ENCODE measurements at places on chromosomes 7 and 10.

- DNase-seq = no peak
Observed at GRCh38 chr7:12091231-12091630, 119.9 kb upstream of the TMEM106B start.

- no peak for DNase-seq
Observed at GRCh38 chr7:44333911-44334733, 8.7 kb upstream of the CAMK2B start.

- DNase-seq = no peak
Observed at GRCh38 chr7:28509251-28510025, 97.1 kb downstream of the CREB5 start.

DNA sequence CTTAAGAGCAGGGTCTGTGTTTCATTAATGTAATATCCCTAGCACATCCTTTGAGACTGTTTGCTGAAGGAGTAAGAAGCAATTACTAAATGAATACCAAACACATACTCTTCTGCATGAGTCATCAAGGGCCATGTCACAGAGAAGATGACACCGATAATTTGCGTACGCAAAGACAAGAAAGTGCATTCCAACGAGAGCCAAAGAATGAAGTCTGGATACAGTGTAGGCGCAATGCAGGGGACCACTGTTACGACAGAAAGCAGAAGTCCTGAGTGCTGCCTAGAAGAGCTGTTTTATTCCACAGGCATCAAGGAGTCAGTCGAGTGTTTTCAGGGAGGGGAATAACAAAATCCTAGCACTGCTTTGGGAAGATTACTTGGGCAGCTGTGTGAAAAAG lies 62.7 kb downstream of the VPS41 start:
- DNase-seq = no peak

- no peak for DNase-seq
Observed at GRCh38 chr7:92953657-92954056, 117.3 kb upstream of the CDK6 start.

DNA sequence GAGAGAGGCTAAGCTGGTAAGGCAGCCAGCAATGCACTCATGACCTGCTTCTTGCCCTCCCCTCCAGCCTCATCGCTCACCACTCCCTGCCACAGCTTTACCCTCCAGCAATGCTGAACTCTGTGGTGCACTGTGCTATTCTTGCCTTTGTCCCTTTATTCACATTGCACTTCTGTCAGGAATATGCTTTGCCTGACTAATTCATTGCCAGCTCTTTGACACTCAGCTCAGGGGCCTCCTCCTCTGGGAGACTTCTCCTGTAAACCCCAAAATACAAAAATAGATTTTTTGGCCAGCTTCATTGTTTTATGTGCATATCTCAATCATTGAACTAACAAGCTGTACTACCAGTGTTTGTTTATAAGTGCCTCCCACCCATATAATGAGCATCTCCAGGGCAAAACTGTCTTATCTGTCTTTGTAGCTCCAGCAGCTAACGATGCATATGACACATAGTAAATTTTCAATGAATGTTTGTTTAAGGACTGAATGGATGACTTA lies 8.2 kb downstream of the CNNM1 start:
- peak; percentile 18 for DNase-seq

DNA sequence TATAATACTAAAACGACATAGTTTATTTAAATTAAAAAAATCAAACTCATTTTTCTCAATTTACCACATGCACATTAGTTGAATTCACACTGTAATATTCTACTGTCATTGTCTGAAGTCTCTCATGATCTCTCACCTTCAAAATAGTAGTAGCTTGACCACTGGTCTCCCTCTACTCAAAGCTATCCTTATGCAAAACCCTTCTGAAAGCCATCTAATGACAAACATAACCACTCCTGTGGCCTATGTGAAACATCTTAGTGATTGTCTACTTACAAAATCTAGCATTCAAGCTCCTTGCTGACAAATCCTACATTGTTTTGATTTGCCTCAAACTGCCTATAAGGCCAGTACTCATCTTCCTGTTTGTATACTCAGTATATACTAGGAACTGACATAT lies 606.0 kb upstream of the GHITM start:
- no peak for DNase-seq

- DNase-seq = no peak
Observed at GRCh38 chr10:2935647-2936386, 131.5 kb upstream of the PFKP start.

- DNase-seq = no peak
Observed at GRCh38 chr7:138892006-138892630, 89.1 kb downstream of the KIAA1549 start.

DNA sequence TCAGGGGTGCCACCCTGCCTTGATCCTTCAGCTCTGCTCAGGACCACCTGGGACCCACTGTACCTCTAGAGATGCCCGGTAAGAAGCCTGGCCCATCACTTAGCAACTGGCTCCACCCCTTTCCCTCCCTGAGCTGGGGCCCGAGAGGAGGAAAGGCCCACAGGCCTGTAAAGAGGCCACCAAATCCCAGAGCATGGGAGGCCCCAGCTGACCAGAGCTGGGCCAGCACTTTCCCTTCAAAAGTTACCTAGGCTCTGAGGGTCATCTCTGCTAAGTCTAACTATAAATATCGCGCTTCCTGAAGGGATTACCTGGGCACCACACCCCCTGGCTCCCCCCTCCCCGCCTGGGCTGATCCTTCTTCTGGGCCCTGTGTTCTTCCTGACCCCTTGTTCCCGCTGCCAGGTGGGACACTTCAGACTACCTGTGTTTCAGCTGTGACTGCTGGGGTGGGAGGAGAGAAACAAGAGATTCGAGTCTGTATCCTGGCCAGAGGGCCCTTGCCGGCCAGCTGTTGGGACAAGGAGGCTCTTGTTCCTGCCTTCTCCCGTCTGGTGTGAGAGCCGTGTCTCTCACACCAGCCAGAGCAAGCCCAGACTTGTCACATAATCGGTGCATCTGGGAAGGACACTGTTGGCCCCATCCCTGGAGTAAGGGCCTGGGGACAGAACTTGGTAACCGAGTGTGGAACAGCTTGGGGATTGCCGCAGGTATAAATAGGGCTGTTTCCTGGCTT lies 22.8 kb upstream of the ANKRD2 start:
- peak; percentile 85 for DNase-seq

GRCh38 chr7:51430480-51431086 lies 114.0 kb upstream of the COBL start:
- DNase-seq = peak; percentile 68

DNA sequence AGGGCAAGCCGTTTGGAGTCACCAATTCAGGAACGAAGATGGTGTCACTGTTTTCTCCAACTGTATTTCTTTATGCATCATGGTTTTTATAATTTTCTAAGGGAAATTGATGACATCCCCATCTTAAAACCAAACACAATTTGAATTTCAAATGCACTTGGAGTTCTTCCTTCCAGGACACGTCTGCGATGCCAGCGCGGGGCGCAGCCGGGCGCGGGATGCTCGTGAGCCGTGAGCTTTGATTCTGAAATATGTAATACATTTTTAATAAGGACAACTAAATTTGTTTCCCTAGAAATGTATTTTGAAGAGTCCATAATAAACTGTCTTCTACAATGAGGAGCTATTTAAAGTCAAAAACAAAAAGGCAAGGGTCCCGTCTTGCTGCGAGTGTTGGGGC lies 492.1 kb downstream of the DNAJB6 start:
- DNase-seq = no peak

- DNase-seq = no peak
Observed at GRCh38 chr7:18667466-18667865, 171.9 kb downstream of the HDAC9 start.

GRCh38 chr10:49168831-49169500 lies 19.2 kb downstream of the TMEM273 start:
- no peak for DNase-seq

GRCh38 chr7:51451751-51452476 lies 135.3 kb upstream of the COBL start:
- DNase-seq = peak; percentile 55

GRCh38 chr10:12807096-12807755 lies 194.3 kb downstream of the CCDC3 start:
- DNase-seq = no peak

- no peak for DNase-seq
Observed at GRCh38 chr10:43120929-43121314, 17.3 kb upstream of the CSGALNACT2 start.

GRCh38 chr10:51204066-51204465 lies 129.8 kb downstream of the PRKG1 start:
- DNase-seq = no peak

- no peak for DNase-seq
Observed at GRCh38 chr10:13930120-13930519, 343.4 kb downstream of the PRPF18 start.

GRCh38 chr10:98980353-98980752 lies 255.3 kb downstream of the HPSE2 start:
- no peak for DNase-seq

All from WERI-Rb-1 (cell line).